ENCODE measurements at places on chromosomes 3 and 15.
A peak's percentile ranks its signal among the peaks of the same experiment; 100 is the strongest.

- DNase-seq, result no peak
These were observed 83.5 kb upstream of the ABHD17C start for GRCh38 chr15:80611543-80612080.

- DNase-seq, result no peak
These were observed 59.5 kb upstream of the MCF2L2 start for GRCh38 chr3:183487896-183488295.

GRCh38 chr3:78737988-78738387 lies 1029.8 kb downstream of the ROBO1 start:
- no peak for DNase-seq

DNA sequence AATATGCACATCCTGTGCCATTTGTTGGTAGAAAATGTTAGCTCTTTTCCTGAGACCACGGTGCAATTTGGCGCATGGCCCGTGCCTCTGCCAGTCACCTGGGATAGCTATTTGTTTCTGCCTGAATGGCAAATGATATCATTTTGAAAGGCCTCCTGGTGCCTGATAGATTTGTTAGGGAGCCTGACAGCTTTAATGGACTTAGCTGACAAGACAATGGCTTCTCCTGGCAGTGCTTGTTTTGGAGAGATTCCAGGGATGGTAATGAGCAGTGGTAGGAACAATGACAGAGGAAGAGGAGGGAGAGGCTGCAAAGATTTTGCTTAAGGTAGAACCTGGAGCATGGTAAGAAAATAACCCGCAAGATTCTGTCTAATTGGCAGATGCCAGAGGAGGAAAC lies 268.5 kb downstream of the CLSTN2 start:
- no peak for DNase-seq

DNA sequence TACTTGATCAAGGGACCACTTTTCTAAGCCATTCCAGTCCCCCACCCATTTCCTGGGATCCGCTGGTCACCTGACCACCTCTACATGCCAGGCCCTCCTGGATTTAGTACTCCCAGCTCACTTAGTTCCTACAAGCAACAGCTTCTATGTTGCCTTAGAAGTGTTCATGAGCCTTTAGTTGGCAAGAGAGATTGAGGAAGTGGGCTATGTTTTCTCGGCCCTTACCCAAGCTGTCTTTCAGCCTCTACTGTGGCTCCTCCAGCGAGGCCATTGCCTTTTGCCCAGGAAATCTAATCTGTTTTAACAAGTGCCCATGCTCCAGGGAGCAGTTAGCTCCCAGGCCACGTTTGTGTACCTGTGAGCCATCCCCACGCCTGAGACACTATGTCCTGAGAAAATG lies 4.5 kb upstream of the PRKAR2A start:
- no peak for DNase-seq

GRCh38 chr15:31070867-31071266 lies 30.7 kb downstream of the TRPM1 start:
- DNase-seq, result no peak

DNA sequence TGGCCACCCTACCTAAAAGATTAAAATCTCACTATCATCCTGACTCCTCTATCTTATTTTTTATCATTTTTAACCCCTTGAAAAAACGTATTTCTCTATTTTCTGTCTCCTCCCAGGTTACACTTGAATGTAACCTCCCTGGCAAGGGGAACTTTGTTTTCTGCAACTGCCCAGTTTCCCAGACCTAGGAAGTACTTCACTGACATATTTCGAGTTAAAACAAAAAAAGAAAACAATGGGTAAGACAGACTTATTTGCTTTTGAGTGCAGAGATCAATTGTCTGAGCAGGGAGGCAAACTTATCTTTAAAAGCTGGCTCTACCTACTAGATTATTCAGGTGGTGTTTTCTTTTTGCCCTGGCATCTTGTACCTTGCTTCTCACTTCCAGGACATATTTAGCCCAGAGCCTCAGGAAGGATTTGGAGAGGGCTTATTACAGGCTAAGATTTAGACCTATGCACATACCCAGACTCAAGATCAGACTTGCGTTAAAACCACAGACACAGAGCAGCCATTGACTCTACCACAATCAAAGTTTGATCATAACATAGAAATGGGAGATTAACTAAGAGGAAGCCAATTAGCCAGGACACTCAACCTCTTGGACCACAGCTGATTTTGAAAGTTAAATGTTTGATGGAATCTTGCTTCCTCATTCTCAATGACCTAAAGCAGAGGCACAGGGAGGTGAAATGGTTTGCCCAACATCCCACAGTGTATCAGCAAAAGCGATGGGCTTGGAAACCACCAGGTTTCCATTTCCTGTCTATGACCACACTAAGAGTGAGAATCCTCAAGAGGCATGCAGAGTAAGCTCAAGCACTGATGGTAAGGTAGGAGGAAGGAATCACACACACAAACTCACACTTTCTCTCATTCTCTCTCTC lies 169.5 kb upstream of the THBS1 start:
- peak; percentile 18 for DNase-seq

- no peak for DNase-seq
These were observed 62.1 kb downstream of the SSR3 start for GRCh38 chr3:156492801-156493261.

- DNase-seq, result no peak
These were observed 107.2 kb downstream of the ARPP21 start for GRCh38 chr3:35746492-35746891.

DNA sequence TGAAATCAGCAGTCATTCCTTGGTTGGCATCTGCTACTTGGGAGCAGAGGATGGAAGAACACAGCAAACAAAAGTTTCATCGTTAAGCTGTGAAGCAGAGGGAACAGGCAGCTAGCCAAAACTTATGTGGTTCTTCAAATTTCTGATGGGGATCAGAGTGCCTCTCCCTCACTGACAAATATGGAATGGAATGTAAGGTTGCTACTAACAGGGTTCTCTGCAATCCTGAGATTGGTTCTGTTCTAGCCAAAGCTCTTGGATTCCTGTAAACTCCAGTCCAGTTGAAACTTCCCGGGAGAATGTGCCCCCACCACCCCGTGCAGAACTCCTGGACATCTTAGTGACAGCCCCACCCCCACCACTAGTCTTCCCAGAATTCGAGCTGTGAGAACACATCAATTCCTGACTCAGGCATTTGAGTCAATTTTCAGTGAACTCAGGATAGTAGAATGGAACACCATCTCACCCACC lies 55.9 kb upstream of the PHLDB2 start:
- no peak for DNase-seq

GRCh38 chr15:53580366-53580765 lies 179.1 kb downstream of the WDR72 start:
- no peak for DNase-seq

Measured in activated CD4-positive, alpha-beta memory T cell treated with anti-CD3 and anti-CD28 coated beads for 36 hours (primary cell).